Aorta (tissue), 5 donors: ENCODE measurements at places on chromosomes 3 and 15. TPM values are rescaled to one million over a fixed set of nuclear protein-coding genes. Genes with fewer than 3 reads are reported as not detected.
A peak's percentile ranks its signal among the peaks of the same experiment; 100 is the strongest.

- H3K4me1 ChIP-seq, result no peaks in the 10 kb centered on the region
- no peaks in the 10 kb centered on the region for H3K27me3 ChIP-seq
- no peak overlapping the region for H3K4me3 ChIP-seq
- H3K36me3 ChIP-seq, result no peaks in the 10 kb centered on the region
- no peak overlapping the region for H3K27ac ChIP-seq
Observed at GRCh38 chr3:187626581-187626980, 43.6 kb downstream of the SST start.

DNA sequence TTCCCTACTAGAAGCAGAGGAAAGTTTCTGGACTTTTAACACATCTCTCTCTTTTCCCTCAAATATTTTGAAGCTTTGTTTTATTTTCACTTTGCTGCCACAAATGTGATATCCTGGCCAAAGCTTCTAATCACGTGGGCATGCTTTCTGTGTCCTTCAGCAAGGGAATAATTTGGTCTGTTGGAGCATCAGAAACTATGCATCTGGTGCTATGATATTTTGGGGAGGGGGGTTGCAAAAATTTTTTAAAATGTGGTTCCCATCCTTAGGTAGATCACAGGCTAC, 254.2 kb downstream of the GAP43 start:
- H3K36me3 ChIP-seq, result no peaks in the 10 kb centered on the region
- no peaks in the 10 kb centered on the region for H3K27me3 ChIP-seq
- H3K27ac ChIP-seq, result no peak overlapping the region
- peaks cover 2% of the 10 kb centered on the region for H3K4me1 ChIP-seq
- no peak overlapping the region for H3K4me3 ChIP-seq

DNA sequence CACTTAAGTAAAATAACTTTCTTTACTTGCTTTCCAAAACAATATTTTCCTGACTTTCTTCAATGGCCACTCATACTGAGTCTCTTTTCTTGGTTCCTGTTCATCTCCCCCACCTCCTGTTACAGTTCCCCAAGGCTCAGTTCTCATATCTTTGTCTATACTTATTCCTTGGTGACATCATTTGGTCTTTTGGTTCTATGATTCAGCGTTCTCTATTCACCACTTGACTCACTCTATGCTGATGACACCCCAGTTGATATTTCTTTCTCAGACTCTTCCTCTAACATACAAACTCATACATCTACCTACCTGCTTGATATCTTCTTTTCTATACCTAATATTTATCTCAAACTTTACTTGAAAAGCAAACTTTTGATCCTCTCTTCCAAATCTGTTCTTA, 85.0 kb upstream of the P3H2 start:
- H3K4me1 ChIP-seq, result no peaks in the 10 kb centered on the region
- no peak for DNase-seq
- H3K36me3 ChIP-seq, result no peaks in the 10 kb centered on the region
- no peaks in the 10 kb centered on the region for H3K27me3 ChIP-seq

GRCh38 chr15:83898361-83898760, 244.4 kb downstream of the ADAMTSL3 start:
- no peaks in the 10 kb centered on the region for H3K27me3 ChIP-seq
- H3K4me1 ChIP-seq, result no peaks in the 10 kb centered on the region
- no peak for DNase-seq
- H3K27ac ChIP-seq, result no peak overlapping the region

DNA sequence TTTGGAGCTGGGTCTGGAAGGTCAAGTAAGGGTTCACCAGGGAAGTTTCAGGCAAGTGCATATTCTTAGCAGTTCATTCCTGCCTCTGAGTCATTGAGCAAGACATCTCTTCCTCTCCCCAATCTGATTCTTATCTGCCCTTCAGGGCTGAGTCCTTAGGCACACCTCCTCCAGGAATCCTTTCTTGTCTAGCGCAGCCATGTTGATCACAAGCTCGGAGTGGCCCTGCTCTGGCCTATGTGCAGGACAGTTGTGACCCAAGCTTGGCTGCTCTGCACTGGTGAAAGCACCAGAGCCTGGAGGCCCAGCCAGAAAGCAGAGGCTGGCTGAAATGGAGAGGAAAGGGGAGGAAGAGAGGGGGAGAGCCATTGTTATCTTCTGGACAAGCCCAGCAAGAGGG, 30.9 kb upstream of the MRPS22 start:
- H3K4me3 ChIP-seq, result no peak overlapping the region
- no peak overlapping the region for H3K27ac ChIP-seq
- H3K27me3 ChIP-seq, result no peaks in the 10 kb centered on the region
- no peak for DNase-seq
- H3K4me1 ChIP-seq, result no peaks in the 10 kb centered on the region
- no peaks in the 10 kb centered on the region for H3K36me3 ChIP-seq

Gene OIP5
- total RNA-seq, result 0.51 TPM

Gene TIPARP
- 24.2 TPM for total RNA-seq

Gene KIAA1143
- total RNA-seq, result 33.0 TPM

- H3K27ac ChIP-seq, result no peak overlapping the region
- no peak overlapping the region for H3K4me3 ChIP-seq
- H3K36me3 ChIP-seq, result peaks cover 2% of the 10 kb centered on the region
Observed at GRCh38 chr15:80984856-80985255, 4.8 kb downstream of the MESD start.

- no peaks in the 10 kb centered on the region for H3K27me3 ChIP-seq
- H3K36me3 ChIP-seq, result no peaks in the 10 kb centered on the region
- no peaks in the 10 kb centered on the region for H3K4me1 ChIP-seq
- H3K4me3 ChIP-seq, result no peak overlapping the region
- H3K27ac ChIP-seq, result no peak overlapping the region
- DNase-seq, result no peak
Observed at GRCh38 chr3:120875989-120876388, 32.0 kb upstream of the STXBP5L start.

Gene TRAIP
- total RNA-seq, result 2.6 TPM

DNA sequence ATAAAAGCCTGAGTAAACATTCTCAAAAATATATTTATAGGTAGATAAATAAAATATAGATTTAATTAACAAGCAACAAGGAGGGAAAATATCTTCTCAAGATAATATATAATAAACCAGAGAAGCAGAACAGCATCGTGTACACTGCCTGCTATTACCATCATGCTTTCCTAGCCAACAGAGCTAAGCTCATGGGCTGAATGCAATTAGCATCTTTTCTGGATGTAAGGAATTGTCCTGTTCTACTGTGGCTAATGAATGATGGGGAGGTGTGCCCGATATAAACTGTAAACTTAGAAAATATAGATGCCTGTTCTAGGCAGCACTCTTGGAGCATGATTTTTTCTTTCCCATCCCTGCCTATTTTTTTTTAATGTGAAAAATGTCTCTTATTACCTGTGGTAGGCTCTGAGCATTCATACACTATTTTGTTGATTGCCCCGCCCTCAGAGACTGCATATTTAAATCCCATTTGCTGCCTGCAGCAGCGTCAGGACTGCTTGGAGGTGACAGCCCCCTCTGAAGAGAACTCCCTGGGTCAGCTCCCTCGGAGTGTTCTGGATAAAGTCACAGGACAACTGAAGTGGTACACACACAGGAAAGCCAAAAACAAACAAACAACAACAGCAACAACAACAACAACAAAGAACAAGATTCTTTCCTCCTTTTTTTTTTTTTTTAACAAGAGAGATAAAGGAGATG, 312.3 kb downstream of the SATB1 start:
- DNase-seq, result no peak
- H3K4me3 ChIP-seq, result no peak overlapping the region
- no peaks in the 10 kb centered on the region for H3K36me3 ChIP-seq
- no peaks in the 10 kb centered on the region for H3K27me3 ChIP-seq
- no peaks in the 10 kb centered on the region for H3K4me1 ChIP-seq
- no peak overlapping the region for H3K27ac ChIP-seq

- no peaks in the 10 kb centered on the region for H3K36me3 ChIP-seq
- H3K27ac ChIP-seq, result no peak overlapping the region
- peaks cover 19% of the 10 kb centered on the region for H3K4me1 ChIP-seq
- no peaks in the 10 kb centered on the region for H3K27me3 ChIP-seq
- no peak overlapping the region for H3K4me3 ChIP-seq
Observed at GRCh38 chr3:177119829-177120228, 77.5 kb downstream of the TBL1XR1 start.

DNA sequence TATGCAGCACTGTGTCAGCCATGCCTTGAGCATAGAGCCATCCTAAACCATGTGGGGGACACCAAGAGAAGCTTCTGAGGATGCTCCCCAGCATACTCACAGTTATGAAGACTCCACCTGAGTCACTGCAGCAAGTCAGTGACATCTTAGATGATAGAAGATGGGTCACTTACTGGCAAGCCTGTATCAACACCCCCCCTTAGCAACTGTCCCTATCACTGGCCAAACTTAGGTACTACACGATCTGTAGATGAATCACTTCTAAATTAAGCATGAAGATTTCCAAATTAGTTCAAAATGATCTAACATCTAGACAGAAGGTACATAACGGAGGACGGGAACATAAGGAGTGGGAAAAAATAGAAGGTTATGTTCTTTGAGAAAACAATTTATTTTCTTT, 13.2 kb upstream of the LMCD1 start:
- no peaks in the 10 kb centered on the region for H3K27me3 ChIP-seq
- no peaks in the 10 kb centered on the region for H3K36me3 ChIP-seq
- peak overlapping the region; percentile 100 for H3K27ac ChIP-seq
- DNase-seq, result no peak
- H3K4me1 ChIP-seq, result no peaks in the 10 kb centered on the region

- no peaks in the 10 kb centered on the region for H3K36me3 ChIP-seq
- H3K4me1 ChIP-seq, result peaks cover 2% of the 10 kb centered on the region
- no peak for DNase-seq
- H3K27ac ChIP-seq, result no peak overlapping the region
- H3K27me3 ChIP-seq, result no peaks in the 10 kb centered on the region
Observed at GRCh38 chr3:178456621-178457285, 79.5 kb upstream of the KCNMB2 start.

Gene BNC1
- total RNA-seq, result 0.21 TPM

- no peaks in the 10 kb centered on the region for H3K4me1 ChIP-seq
- H3K27ac ChIP-seq, result no peak overlapping the region
- H3K36me3 ChIP-seq, result no peaks in the 10 kb centered on the region
- no peak overlapping the region for H3K4me3 ChIP-seq
Observed at GRCh38 chr3:173055228-173055933, 85.7 kb downstream of the SPATA16 start.

DNA sequence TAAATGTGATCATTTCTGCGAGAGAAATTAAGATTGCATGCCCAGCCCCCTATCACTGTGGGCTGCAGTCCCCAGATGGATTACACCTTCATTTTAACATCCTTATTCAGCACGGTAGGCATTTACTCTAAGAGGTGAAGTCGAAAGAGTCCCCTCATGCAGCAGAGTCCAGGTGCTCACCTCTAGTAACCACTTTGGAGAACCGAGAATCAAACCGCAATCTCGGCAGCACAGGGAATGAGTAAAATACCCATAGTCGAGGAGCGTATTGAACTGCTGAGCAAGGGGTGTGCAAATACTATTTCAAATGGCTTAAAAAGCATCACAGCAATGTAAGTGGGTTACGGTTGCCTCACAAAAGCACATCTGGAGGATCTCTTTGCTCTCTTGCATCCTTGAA, 298.6 kb upstream of the ICE2 start:
- DNase-seq, result no peak
- no peak overlapping the region for H3K4me3 ChIP-seq
- H3K36me3 ChIP-seq, result no peaks in the 10 kb centered on the region
- H3K4me1 ChIP-seq, result no peaks in the 10 kb centered on the region

Gene MESP2
- total RNA-seq, result not detected

- no peaks in the 10 kb centered on the region for H3K27me3 ChIP-seq
- peaks cover 6% of the 10 kb centered on the region for H3K4me1 ChIP-seq
- H3K27ac ChIP-seq, result peak overlapping the region; percentile 43
- no peak for DNase-seq
Observed at GRCh38 chr15:85723960-85724945, 70.5 kb downstream of the KLHL25 start.

GRCh38 chr3:143298886-143299535, 179.4 kb downstream of the CHST2 start:
- H3K36me3 ChIP-seq, result no peaks in the 10 kb centered on the region
- no peak for DNase-seq
- no peaks in the 10 kb centered on the region for H3K4me1 ChIP-seq
- H3K27me3 ChIP-seq, result no peaks in the 10 kb centered on the region
- no peak overlapping the region for H3K27ac ChIP-seq

DNA sequence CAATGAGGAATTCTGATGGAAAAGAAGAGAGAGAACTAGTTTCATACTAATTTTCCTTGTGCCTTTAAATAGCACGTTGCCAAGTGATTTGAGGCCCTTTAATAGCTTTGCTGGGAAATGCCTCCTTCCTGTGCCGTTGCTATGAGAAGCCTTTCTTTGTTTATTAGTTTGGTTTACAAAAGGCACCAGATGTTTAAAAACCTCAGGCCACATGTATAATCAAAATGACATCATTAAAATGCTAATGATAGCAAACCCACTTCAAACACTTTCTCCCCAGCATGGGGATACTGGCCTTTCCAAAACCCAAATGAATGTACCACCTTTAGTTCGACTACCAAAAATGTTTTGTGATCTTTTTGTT, 50.0 kb upstream of the TBC1D23 start:
- H3K27ac ChIP-seq, result peak overlapping the region; percentile 10
- H3K4me1 ChIP-seq, result no peaks in the 10 kb centered on the region
- no peaks in the 10 kb centered on the region for H3K36me3 ChIP-seq
- H3K4me3 ChIP-seq, result no peak overlapping the region

GRCh38 chr15:31367021-31367729, 40.5 kb downstream of the KLF13 start:
- no peak for DNase-seq
- no peaks in the 10 kb centered on the region for H3K36me3 ChIP-seq
- H3K4me1 ChIP-seq, result peaks cover 3% of the 10 kb centered on the region
- H3K27ac ChIP-seq, result peak overlapping the region; percentile 16
- no peaks in the 10 kb centered on the region for H3K27me3 ChIP-seq

Gene DNAJA4
- 20.2 TPM for total RNA-seq

DNA sequence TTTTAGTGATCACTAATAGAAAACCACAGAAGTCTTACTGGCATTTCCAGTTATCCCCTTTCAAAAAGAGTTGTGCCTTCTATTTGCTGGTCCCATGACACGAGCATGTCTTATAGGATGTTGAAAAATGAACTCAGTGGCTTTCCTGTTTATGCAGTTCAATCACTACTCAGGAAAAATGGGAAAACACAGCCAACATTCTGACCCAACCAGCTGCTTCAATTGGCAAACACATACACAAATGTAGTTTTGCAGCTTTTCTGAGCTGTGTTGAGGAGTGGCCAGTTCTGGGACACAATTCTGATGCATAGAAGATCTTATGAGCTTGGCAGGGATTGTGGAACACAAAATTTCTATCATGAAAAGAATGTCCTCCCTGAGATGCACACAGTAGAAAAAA, 40.3 kb downstream of the FSTL1 start:
- peaks cover 13% of the 10 kb centered on the region for H3K36me3 ChIP-seq
- no peak for DNase-seq
- H3K4me1 ChIP-seq, result no peaks in the 10 kb centered on the region
- H3K4me3 ChIP-seq, result no peak overlapping the region

GRCh38 chr3:84109911-84110310, 848.9 kb upstream of the CADM2 start:
- no peak for DNase-seq
- H3K27ac ChIP-seq, result no peak overlapping the region
- no peaks in the 10 kb centered on the region for H3K36me3 ChIP-seq

Gene TMEM212
- not detected for total RNA-seq

DNA sequence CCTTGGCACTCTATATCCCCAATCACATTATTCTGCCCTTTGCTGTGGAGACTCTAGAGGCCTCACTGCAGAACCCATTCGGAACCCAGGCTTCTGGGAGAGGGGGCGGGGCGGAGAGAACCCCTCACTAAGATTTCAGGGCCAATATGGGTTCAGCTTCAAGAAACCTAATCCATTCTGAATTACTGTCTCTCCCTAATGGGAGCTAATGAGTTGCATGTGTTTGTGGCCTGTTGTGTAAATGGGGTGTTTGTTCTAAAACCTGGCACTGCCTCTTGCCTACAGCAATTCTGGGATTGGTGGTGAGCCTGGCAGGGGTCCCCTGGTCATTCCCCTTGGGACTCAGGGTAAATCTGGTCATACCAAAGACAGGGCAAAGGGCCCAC, 605 bp upstream of the RASL12 start:
- H3K27me3 ChIP-seq, result no peaks in the 10 kb centered on the region
- peak overlapping the region; percentile 91 for H3K4me3 ChIP-seq
- H3K36me3 ChIP-seq, result no peaks in the 10 kb centered on the region
- DNase-seq, result peak; percentile 47
- H3K4me1 ChIP-seq, result peaks cover 7% of the 10 kb centered on the region
- peak overlapping the region; percentile 100 for H3K27ac ChIP-seq
